ENCODE measurements at places on chromosomes 7 and 10.

GRCh38 chr7:97012365-97013133, 7.2 kb downstream of the DLX6 start:
- DNase-seq, result no peak

- DNase-seq, result peak; percentile 71
Observed at GRCh38 chr7:22627136-22627535, 99.9 kb upstream of the IL6 start.

DNA sequence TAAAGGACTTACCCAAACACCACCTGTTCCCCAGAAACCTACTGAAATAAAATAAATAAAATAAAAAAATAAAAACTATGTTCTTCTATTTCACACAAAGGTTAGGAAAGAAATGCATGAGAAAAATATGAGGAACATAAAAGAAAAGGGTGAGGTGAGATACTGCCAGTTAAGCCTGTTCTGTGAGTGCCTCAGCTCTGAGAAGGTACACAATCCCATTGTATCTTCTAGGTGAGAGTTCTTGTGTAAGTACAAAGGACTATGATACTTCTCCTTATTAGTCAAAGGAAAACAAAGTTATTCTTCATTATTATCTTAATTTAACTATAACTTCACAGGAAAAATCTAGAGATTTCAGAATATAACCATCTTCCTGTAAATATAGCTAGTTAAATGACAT, 86.0 kb downstream of the ATE1 start:
- DNase-seq, result no peak

- DNase-seq, result no peak
Observed at GRCh38 chr10:58886406-58886805, 290.0 kb upstream of the PHYHIPL start.

- no peak for DNase-seq
Observed at GRCh38 chr10:82683945-82684344, 809.0 kb downstream of the NRG3 start.

- DNase-seq, result no peak
Observed at GRCh38 chr7:127589896-127590295, 1.7 kb downstream of the ARF5 start.

DNA sequence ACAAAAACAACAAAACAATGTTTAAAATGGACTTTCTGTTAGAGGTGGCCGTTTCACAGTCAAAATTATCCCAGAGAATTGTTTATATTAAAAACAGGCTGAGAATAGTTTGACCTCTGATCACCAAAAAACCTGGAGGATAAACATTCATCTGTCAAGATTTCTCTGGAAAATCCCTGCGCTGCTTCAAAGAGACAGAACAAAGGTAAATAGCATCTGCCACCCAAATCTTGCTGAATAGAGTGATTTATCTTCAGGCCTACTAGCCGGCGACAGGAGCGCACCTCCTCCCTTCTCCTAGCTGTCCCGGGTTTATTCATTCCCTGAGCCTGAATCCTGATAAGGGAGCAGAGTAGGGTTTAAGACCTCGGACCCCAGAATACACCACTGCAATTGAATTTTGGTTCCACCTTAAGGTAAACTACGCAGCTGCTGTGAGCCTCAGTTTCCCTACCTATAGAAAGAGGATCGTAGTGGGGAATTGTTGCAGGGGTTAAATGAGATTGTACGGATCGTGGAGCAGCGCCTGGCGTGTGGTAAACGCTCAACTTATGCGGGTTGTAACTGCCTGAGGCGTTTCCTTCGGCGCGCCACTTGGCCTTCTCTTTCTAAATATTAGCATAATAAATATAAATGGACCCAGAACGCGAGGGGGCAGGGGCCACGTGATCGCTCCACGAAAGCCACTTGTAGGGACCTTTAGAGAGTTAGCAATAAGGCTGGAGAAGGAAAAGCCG, 498 bp upstream of the ST7 start:
- peak; percentile 66 for DNase-seq

GRCh38 chr7:115087437-115087836, 165.5 kb downstream of the MDFIC start:
- DNase-seq, result peak; percentile 93

DNA sequence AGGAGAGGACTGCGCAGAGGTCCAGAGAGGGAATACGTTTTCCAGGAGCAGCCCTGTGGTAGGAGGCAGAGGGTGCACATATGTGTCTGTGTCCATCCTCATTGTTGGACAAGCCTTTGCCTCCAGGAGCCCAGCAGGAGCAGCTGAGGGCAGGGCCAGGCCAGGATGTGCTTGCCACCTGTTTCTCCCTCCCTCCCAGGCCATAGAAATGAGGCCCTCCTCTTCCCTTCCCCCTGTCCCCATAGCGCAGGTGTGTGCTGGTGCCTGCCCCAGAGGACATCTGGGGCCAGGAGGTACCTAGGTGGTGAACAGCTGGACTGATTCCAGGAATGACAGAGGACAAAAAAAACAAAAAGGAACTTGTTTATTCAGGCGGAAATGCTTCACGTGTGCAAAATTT, 10.5 kb upstream of the CXCL12 start:
- no peak for DNase-seq

DNA sequence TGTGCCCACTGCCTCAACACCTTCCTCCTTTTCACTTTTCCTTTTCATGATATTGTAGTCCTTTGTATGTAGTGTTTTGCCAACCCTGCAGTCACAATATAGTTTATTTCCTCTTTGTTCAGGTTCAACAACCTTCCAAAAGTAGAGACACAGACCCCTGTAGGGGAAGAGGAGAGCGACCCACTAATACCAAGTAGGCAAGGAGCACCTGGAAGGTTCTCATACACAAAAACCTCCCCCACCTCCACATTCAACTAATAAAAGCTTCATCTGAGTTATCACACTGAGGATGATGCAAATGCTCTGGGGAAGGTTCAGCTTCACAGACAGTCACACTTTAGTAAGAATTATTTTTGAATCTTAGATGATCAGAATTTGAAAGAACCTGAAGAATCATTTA, 41.6 kb downstream of the PIK3AP1 start:
- no peak for DNase-seq

DNA sequence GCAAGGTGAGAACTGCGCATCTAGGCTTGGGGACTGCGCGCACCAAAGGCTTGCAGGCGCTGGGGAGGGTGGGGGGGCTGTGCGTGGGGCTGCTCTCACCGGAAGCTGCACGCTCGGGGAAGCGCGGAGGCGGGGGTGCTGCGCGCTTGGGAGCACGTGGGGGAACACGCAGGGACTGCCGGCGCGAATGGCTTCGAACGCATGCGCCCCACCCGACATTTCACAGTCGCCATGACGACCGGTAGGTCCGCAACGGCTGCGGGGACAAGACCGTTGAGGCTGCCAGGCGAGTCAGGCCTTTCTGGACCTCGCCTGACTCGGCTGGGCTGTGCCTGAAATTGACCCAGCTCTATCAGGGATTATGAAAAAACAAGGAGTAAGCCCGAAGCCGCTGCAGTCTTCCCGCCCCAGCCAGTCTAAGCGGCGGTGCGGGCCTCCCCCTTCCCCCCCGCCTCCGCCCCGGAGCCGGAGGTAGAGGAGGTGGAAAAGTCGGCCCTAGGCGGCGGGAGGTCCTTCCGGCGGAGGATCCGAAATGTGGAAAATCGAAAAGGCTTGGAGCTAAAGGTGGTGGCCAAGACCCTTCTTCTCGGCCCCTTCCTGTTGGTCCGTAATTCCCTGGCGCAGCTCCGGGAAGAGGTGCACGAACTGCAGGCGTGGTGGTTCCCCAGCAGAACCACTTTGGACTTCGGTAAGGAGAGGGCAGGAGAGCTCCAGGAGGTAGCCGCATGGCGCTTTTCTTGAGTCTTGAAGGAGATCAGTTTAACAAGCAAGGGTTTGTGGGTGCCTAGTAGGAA, 34.9 kb upstream of the STEAP1 start:
- peak; percentile 6 for DNase-seq

DNA sequence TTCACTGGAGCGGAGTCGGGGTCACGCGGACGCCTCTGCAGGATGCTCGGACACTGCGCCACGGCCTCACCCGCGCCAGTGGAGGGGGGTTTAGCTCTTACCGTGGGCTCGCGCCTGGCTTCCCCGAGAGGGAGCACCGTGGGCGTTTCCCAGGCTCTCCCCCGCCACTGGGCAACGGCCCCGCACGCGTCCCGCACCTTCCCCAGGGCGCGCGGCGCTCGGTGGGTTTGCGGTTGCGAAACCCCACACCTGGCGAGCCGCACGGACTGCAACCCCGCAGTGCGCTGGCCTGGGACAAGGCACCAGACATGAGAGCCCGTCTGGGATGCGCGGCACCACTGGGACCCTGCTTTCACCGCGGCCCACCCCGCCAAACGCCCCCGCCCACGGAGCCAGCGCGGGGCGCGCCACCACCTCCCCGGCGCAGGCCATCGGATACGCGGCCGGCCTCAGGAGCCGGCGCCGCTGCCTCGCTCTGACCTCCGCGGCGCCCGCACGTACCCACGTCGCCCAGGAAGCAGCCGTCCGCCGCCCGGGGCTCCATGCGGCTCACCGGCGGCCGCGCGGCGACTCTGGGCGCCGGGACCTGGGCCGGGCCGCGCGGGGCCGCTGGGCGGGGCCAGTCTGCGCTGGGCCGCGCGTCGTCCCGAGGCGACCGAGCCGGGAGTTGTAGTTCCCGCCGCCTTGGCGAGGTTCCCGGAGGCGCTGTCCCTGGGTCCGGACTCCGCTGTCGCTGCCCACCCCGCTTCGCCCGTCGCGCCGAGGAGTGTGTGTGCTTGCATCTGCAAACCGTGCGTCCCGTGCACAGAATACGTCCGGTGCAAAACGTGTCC, at the start of gene ASB13:
ASB13 (minus strand) TSS at position 588 of the 833 bp plus-strand sequence; CDS start at position 544, 44 bp downstream.
- peak; percentile 21 for DNase-seq

DNA sequence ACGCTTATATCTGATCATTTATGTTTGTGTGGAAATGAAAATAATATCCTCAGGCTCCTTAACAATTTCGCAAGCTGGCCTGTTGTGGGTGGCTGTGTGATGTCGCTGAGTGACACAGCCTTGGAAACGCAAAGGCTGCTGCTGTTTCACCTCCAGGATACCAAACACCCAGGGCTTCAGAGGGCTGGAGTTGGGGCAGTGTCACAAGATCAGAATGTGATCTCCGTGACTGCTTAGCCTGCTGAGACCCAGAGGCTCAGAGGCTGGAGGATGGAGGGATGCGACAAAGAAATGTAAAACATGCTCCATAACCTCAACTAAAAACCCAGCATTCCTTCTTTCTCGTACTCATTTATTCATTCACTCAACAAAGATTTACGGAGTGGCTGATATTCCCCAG, 37.2 kb upstream of the BMPER start:
- DNase-seq, result peak; percentile 31

- DNase-seq, result no peak
Observed at GRCh38 chr10:131656431-131656841, 244.4 kb upstream of the PPP2R2D start.

DNA sequence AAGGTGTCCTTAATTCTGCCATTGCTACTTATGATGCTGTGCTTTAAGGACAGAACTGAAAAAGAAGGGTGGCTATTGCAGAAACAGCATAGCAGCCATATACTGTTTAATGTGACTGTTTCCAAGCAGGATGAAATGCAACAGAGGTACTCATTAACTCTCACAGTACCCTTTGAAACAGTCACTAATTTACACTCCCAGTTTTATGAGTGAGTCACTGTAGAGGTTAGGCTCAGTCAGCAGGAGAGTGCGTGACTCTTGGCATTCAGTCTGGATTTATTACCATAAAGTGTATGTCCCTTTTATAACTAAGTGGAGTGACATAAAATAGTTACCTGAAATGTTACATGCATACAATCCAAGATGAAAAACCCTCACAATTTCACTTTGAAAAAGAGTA, 27.7 kb downstream of the ALDH18A1 start:
- peak; percentile 9 for DNase-seq

- DNase-seq, result no peak
Observed at GRCh38 chr7:44213206-44213876, 12.6 kb downstream of the YKT6 start.

DNA sequence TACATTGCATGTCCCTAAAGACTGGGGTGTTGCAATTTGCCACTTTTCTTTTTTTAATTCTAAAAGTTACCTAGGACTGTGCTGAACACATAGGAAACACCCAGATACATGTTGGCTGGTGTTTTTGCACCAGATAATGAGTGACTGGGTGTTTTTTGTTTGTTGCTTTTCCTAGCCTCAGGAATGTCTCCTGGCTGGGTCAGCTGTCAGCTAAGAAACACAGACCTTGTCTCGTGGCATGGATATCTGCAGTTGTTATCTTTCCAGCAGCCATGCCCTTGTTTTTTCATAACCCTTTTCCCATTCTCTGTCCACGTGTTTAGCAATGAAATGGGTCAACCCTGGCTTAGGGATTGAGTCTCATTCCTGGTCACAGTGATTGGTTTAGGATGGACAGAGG, 433.9 kb upstream of the ZMIZ1 start:
- DNase-seq, result peak; percentile 18

DNA sequence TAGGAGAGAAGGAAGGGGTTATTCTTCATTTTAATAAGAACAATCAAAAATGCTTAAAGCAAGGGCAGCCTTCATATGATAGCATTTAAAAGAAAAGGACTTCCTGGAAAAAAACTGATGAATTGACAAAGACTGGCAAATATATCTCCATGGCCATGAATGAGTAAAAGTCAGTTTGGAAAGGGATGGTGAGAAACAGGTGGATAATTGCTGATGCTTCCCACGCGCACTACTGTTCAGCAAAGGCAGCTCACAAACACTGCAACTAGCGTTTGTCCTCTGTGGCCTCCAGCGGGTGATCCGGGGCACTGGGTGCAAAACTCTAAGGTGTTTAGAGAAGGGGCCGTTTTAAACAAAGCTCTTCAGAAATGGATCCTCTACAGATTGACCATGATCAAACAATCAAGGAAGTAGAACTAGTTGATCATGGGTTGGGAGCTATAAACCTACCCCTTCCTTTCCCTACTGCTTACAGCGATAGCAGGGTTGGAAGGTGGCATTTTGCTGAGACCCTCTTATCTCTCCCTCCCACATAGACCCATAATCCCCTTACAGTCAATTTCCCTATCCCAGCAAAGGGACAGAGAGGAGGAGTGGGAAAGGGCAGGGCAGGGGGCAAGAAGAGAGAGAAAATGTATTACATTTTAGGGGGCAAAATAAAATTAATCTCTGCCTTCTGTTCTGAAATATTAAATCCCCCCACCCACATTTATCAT, 53.8 kb downstream of the SMURF1 start:
- DNase-seq, result no peak

GRCh38 chr10:51386248-51386885, 312.1 kb downstream of the PRKG1 start:
- DNase-seq, result no peak

DNA sequence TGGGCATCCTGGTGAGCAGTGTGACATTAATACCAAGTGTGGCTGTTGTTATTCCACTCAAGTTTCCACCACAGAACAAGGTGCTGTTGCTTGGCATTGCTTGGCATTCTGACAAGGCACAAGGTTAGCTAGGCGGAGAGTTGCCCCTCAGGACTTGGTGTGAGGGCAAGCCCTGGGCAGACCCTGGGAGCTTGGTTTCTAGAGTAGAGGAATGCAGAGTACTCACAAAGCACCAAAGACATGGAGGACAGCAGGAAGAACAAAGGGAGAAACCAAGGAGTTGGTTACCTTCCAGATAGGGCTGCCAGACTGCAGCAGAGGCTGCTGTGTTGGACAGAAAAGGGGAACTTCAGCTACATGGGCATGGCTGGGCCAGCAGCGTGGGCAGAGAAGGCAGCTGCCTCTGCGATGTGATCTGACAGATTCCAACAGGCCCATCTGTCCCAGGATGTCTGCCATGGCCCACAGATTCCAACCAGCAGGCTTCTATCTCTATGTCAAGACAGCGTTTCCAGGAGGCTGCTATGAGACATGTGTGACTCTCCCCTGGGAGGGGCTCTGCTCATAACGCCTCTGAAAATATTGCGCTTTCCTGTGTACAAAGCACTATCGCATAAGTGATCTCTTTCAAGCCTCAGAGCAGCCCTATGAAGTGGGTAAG, 1.8 kb downstream of the GOLGA7B start:
- DNase-seq, result no peak

- peak; percentile 47 for DNase-seq
Observed at GRCh38 chr7:70694434-70694970, 437.4 kb upstream of the GALNT17 start.
